AG08396 (cell line): ENCODE measurements at places on chromosomes 11 and 22.

- no peak for DNase-seq
Observed at GRCh38 chr22:45424241-45424731, 10.8 kb downstream of the RIBC2 start.

- DNase-seq = no peak
Observed at GRCh38 chr22:37824674-37825641, 1.8 kb downstream of the GALR3 start.

DNA sequence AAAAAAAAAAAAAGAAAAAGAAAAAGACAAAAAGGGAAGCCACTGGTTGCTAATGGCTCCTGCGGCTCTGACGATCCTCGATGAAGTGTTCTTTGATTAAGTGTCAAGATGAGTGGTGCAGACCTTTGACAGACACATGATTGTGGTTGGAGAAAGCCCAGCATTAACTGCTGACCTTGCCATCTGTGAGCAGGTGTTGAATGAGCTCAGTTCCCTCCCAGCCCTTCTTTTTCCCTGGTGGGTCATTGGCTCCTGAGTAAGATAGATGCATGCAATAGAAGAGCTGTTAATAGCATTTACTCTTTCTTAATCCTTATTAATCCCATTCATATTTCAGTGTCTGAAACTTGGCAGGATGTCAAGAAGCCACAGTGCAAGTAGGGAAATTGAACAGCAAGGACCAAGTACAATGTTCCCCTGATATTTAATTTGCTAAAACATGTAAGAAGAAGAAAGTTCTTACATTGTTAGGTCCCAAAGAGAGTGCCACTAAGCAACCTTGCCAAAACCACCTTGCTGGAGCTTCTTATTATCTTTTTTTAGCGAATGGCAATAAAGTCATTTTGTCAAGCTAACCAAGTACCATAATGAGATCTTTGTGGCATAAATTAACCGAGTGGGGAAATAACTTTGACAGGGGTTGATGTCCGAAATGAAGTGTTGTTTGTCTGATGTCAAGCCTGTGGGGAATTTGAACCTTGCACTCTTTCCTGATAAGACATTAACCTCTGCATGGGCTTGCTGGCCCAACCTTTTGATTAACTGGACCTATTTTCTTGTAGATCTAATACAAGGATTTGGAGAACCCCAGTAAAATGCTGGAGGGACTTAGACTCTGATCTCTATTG, 113.7 kb downstream of the PTPRJ start:
- no peak for DNase-seq

- DNase-seq = no peak
Observed at GRCh38 chr11:36210529-36210928, 78.7 kb downstream of the COMMD9 start.
